T follicular helper cell (primary cell): ENCODE measurements at places on chromosomes 16 and 17.

GRCh38 chr16:104355-104754, 26.3 kb downstream of the MPG start:
- DNase-seq: no peak

GRCh38 chr16:4390266-4391260, 18.9 kb downstream of the VASN start:
- no peak for DNase-seq

DNA sequence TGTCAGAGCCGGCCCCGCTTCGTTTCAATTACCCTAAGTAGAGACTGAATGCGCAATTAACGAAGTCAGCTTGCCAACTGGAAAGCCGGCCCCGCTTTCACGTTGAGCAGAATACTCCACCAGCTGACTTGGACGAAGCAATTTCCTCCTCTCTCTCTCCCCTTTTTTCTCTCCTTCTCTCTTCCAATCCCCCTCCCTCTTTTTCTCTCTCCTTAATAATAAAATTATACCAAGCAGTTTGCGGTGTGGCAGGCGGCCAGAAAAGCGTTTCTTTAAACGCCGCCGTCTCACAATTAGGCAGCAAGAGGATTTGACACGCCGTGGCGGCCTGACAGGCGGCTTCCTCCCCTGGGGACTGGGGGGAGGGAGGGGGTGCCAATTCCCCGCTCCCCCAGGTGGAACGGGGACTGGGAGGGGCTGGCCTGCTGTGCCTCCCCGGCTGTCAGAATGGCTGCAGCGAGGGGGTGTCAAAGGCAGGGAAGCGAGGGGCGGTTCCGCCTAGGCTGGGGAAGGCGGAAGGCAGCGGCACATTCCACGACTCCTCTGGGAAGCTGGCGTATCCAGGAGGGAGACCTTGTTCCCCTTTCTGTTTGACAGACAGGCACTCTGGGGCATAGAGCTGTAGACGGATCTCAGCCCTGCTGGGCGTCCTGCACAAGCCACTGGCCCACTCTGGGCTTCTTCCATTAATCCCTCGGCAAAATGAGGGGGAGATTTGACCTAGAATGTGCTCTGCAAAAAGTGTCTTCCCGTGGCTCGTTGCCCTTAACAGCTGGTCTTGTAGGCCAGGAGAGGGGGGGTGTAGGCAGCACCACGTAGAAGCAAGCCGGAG, 52.7 kb downstream of the SREBF1 start:
- no peak for DNase-seq

DNA sequence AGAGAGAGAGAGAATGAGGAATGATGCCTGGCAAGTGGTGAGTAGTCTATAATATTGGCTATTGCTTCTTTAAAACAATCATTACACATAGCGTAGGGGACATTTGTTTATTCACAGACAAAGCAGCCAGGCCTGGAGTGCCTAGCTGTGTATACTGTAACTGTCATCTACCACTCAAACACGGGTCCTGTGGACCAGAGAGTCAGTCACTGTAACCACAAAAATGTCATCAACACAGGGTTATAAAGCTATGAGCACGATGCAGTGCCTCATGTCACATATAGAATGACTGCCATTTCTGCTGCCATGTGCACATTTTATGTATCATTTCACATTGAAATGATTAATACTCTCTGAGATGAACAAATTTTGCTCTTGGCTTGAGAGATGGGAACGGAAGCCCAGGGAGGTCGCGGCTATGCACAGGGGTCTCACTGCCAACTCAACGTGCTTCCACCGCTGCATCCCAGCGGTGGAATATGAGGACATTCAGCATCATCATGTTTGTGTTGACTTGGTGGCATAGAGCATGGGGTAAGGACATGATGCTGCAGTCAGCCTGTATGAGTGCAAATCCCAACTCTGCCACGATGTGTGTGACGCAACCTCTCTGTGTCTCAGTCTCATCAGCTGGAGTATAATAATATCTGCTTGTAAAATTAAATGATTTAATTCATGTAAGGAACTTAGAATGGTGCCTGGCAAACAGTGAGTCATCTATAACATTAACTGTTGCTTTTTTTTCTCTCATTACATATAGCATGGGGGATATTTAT, 3.3 kb downstream of the MT1H start:
- no peak for DNase-seq
